Vein endothelial cell (primary cell): ENCODE measurements at places on chromosomes 2 and 18. TPM values are rescaled to one million over a fixed set of nuclear protein-coding genes. Genes with fewer than 3 reads are reported as not detected.

SLC30A3 gene
- total RNA-seq, result 3.2 and 11.8 TPM in 2 replicates

SOS1 gene
- 14.4 and 25.6 TPM in 2 replicates for total RNA-seq

ERFE gene
- total RNA-seq, result 0.33 and 0.48 TPM in 2 replicates

SLC14A1 gene
- total RNA-seq, result not detected in 2 replicates

FSIP2 gene
- 0.10 and 0.33 TPM in 2 replicates for total RNA-seq

SLC1A4 gene
- 11.4 and 14.4 TPM in 2 replicates for total RNA-seq

TWSG1 gene
- 83.3 and 103 TPM in 2 replicates for total RNA-seq

HRH4 gene
- total RNA-seq, result under 0.01 and 0.10 TPM in 2 replicates

GKN2 gene
- 0.38 and 0.65 TPM in 2 replicates for total RNA-seq

RTP5 gene
- total RNA-seq, result not detected in 2 replicates

PXDN gene
- 449 and 560 TPM in 2 replicates for total RNA-seq

PARD6G gene
- total RNA-seq, result 1.4 and 2.0 TPM in 2 replicates

VIL1 gene
- not detected in 2 replicates for total RNA-seq

CYP26B1 gene
- 0.19 and 0.65 TPM in 2 replicates for total RNA-seq

SERPINB13 gene
- not detected in 2 replicates for total RNA-seq

ADGRF3 gene
- total RNA-seq, result under 0.01 and 0.38 TPM in 2 replicates

MOCOS gene
- total RNA-seq, result 0.48 and 0.65 TPM in 2 replicates

AGFG1 gene
- 76.1 and 117 TPM in 2 replicates for total RNA-seq

TMEM17 gene
- total RNA-seq, result 2.2 and 2.3 TPM in 2 replicates

PIEZO2 gene
- 103 and 134 TPM in 2 replicates for total RNA-seq

RNU2-63P gene
- total RNA-seq, result not detected in 2 replicates

ICA1L gene
- total RNA-seq, result 2.0 and 3.1 TPM in 2 replicates

GPR39 gene
- total RNA-seq, result under 0.01 and 0.10 TPM in 2 replicates

REG1B gene
- not detected in 2 replicates for total RNA-seq

UGT1A5 gene
- not detected in 2 replicates for total RNA-seq

MROH2A gene
- total RNA-seq, result not detected in 2 replicates

PLGLB1 gene
- 0.57 and 1.3 TPM in 2 replicates for total RNA-seq

MAL gene
- not detected in 2 replicates for total RNA-seq

RAB17 gene
- 2.3 and 9.5 TPM in 2 replicates for total RNA-seq

TTC39C gene
- total RNA-seq, result 5.3 and 5.6 TPM in 2 replicates

EMILIN2 gene
- 3.3 and 4.6 TPM in 2 replicates for total RNA-seq
